AML-193 (cell line): ENCODE measurements at places on chromosomes 13 and 19.
A peak's percentile ranks its signal among the peaks of the same experiment; 100 is the strongest.

GRCh38 chr13:38135592-38135991, 214.1 kb upstream of the UFM1 start:
- DNase-seq: no peak

- no peak for DNase-seq
Observed at GRCh38 chr19:31310432-31311133, 38.7 kb downstream of the TSHZ3 start.

DNA sequence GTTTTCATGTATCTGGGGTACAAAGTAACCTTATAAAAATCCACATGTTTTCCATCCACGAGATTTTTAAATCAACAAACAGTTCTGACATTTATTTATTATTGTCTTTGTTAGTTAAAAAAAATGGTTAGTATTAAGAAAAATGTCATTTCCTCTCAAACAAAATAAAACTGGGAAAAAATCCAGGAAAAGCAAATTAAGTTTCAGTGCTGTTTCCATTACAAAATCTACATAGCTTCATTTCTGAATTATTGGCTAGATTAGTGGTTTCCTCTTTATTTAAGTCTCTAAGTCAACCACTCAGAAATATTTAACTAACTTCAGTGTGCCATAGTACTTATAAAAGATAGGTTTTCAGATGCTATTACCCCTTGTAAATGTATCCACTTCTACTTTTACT, 49.1 kb downstream of the MZT1 start:
- no peak for DNase-seq

DNA sequence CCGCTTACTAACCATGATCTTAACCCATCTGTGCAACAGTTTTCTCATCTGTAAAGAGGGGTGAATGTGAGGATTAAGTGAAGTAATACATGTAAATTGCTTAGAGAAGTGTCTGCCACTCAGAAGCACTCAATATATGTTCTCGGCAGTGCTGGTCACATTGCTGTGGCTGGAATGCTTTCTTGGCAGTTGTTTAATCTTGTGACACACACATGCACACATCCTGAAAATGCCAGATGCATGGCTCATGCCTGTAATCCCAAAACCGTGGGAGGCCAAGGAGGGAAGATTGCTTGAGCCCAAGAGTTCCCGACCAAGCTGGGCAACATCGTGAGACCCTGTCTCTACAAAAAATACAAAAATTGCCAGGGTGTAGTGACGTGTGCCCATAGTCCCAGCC, 4.9 kb upstream of the DMKN start:
- no peak for DNase-seq

- no peak for DNase-seq
Observed at GRCh38 chr13:97570442-97570841, 136.5 kb downstream of the RAP2A start.

DNA sequence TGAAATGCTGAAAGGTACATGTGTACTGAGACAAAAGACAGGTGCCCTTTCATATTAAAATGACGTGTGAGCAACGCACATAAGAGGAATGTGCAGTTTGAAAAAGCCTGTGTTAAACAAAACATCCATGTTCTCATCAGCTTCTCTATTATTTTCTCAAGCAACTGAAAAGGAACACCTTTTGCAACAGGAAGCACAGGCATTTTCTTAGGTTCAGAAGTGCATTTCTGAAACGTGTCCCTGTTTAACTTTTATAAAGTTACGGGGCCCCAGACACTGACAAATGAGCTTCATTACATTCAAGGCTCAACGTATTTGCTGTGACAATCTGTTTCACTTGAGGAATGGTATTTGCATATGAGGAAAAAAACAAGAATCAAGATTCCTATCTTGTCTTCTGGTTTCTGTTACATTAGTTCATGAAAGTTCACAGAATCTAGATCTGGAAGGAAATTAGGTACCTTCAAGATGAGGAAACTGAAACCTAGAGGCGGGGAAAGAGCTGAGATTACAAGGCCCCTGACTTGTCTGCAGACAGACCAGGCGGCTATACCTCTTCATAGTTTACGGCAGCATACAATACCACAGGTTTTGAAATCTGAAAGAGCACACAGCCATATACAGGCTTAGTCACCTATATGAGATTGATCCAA, 431.7 kb downstream of the KLF12 start:
- no peak for DNase-seq

- DNase-seq: no peak
Observed at GRCh38 chr19:55132453-55133129, 15.2 kb upstream of the PPP1R12C start.

GRCh38 chr19:39223703-39224279, 19.7 kb upstream of the SYCN start:
- no peak for DNase-seq

GRCh38 chr19:46878613-46879375, 18.0 kb downstream of the ARHGAP35 start:
- DNase-seq: no peak

- DNase-seq: no peak
Observed at GRCh38 chr19:41708481-41708880, at the start of gene CEACAM5. TSS of gene CEACAM5 (plus strand) at chr19:41708626. CDS start at chr19:41708732, 106 bp downstream.

DNA sequence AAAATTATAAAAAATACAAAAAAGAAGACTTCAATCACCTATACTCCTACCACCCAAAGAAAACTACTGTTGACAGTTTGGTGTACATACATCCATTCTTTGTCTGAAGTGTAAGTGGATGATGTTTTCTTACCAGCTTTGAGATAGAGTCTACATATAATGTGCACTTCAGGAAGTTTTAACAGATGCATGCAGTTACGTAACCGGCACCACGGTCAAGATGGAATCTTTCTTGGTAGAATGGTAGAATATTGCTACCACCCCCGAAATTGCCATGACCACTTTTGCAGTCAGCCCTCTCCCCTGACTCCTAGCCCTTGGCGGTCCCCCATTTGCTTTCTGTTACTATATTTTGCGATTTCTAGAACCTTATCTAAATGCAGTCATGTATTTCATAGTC, 1.4 kb downstream of the CUL4A start:
- DNase-seq: peak; percentile 46

GRCh38 chr19:6521718-6522646, 8.8 kb upstream of the TNFSF9 start:
- no peak for DNase-seq

DNA sequence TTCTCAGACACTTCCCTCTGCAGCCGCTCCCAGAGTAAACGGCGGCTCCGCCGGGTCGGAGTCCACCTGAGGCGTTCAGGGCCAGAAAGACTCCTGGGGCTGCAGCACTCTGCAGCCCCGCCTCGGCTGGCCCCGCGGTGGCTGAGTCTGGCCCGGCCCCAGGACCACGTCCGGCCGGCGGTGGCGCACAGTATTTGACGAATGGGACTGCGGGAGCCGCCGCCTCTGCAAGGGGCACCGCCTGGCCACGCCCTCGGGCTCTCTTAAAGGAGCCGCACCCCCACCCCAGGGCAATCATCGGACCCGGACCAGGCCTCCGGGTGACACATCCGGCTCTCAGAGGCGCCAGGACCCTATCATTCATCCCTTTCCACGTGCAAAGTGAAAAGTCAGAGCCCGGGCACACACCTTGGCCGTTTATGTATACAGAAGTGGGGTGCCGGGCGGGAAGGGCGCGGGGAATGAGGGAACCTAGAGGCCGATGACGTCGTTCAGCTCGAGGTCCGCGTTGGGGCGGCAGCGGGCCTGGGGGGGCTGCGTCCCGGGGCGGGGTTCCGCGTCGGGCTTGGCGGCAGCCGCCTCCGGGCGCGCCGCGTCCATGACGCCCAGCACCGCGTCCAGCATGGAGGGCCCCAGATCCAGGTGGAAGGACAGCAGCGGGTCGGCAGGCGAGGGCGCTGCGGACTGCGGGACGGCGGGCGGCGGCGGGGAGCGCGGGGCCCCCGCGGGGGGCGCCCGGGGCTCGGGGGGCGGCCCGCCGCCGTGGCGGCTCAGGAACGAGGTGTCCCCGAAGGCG, 1.2 kb upstream of the LENG9 start:
- DNase-seq: peak; percentile 77

- no peak for DNase-seq
Observed at GRCh38 chr19:19232261-19232721, 20.5 kb downstream of the NCAN start.

- DNase-seq: no peak
Observed at GRCh38 chr19:31613683-31614219, 264.5 kb upstream of the TSHZ3 start.

DNA sequence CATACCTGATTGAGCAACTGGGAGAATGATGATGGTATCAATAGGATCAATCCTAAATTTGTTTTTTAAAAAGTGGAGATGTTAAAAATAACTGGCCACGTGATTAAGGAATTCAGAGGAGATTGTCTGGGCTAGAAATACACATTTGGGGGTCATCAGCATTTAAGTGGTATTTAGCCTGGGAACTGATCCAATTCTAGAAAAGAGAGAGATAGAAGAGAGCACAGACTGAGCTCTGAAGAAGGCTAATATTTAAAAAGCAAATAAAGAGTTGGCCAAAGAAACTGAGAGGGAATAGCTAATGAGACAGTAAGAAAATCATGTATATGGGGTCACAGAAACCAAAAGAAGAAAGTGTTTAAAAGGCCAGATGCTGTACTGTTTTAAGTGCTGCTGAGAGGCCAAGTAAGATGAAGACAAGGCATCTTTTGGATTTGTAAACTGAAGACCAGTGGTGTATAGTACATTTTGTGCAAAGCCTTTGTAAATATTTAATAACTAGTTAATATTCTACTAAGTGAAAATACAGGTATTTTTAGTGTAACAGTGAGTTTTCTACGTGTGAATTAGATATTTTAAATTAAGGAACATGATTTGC, 40.2 kb downstream of the UBL3 start:
- no peak for DNase-seq

DNA sequence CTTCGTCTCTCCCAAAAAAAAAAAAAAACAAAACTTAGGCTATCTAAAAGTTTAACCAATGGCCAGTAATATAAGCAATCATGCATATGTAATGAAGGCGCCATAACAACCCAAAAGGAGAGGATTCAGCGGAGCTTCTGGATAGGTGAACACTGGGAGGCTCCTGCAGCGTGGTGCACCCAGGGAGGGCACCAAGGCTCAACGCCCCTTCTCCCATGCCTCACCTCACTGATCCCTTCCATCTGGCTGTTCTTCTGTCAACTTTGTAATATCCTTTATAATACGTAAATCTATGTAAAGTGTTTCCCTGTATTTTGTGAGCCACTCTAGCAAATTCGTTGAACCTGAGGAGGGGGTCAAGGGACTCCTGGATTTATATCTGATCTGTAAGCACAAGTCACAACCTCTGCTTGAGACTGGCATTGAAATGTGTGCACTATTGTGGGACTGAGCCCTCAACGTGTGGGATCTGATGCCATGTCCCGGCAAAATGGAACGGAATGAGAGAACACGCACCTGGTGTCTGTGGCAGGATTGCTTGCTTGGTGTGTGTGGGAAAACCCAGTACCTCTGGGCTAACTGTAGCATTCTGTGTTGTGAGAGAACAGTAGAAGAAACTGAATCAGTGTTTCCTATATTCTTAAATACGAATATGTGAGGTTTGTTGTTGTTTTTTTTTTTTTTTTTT, 521 bp upstream of the ZNF665 start:
- no peak for DNase-seq

DNA sequence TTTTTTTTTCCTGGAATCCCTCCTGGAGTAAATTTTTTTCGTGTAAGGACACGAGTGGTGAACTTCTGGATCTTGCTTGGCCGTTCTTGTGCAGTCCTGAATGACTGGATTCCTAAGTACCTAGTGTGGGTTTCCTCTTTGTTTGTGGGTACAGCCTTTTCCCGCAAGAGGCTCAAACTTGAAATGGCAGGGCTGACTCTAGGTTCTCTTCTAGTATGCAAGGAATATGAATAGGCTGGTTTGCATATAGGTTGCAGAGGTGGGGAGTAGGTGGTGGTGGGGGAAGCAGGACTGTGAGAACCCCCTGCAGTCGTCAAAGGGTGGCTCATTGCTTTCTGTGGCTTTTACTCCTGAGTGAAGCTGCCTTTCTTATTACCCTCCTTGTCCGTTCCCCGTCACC, 13.6 kb downstream of the UBAC2 start:
- no peak for DNase-seq

DNA sequence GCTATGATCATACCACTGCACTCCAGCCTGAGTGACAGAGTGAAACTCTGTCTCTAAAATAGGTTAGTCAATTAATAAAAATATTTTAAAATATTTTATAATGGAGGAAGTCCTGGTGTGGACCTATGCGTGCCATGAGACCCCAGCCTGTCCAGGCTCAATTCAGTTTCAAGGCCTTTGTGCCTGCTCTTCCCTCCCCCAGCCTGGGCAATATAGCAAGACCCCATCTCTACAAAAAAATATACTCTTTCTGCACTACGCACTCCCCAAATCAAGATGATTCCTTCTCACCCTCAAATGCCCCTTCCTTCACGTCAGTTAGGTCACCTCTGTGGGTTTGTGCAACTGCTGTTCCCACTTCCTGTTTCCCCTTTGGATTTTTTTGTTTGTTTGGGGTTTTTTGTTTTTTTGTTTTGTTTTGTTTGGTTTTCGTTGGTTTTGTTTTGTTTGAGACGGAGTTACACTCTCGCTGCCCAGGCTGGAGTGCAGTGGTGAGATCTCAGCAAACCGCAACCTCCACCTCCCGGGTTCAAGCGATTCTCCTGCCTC, 1.4 kb upstream of the HSH2D start:
- DNase-seq: no peak

GRCh38 chr13:33728271-33729037, 89.5 kb upstream of the RFC3 start:
- DNase-seq: peak; percentile 84

DNA sequence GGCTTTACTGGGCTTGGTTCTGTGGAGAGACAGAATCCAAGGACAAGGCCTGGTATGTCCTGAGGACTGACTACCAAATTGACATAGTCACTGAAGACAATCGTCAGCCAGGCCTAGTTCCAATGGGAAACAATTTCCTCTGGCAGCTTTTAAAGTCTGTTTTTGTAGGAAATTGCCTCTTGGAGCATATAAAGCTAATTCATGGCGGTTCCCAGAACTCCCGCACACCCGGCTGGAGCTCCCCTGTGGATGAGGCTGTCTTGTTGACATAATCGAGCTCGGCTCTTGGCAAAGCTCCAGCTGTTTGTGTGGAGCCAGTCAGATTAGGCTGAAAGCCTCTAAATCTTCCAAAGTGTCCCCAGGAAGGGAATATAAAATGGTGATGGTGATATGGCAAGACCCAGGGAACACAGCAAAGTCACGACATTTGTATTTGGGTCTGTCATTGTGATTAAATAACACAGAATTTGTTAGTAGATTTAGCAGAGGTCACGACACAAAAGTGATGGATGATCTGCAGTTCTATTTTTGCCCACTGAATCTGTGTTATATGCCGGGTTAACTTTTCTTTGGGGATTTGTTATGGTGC, 395.0 kb downstream of the PCDH9 start:
- DNase-seq: no peak

DNA sequence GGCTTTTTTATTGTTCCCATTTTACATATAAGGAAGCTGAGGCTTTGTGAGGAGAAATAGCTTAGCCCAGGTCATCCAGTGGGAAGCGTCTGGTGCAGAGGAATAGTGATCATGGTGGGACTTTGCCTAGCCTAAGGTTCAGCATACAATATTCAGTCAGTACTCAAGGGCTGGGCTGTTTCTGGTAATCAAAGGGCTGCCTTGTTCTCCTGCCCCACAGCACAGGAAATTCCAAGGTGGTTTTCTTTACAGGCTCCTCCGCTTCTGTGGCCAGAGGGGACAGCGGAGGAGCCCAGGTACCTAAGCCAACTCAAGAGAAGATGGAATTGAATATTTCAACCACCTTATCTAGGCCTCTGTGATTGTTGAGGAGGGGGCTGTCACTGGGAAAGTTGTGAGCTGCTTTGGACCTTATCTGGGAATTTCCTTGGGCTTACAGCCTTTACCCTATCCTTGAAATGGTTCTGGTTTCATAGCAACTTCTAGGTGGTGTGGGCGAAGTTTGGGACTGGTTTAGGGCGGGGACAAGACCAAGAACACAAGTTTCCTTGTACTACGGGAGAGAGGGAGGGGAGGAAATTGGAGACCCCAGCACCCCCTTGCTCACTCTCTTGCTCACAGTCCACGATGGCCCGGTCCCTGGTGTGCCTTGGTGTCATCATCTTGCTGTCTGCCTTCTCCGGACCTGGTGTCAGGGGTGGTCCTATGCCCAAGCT, at the start of gene MIA:
Gene MIA, plus strand, starts transcription at position 606 of the 716 bp plus-strand sequence. Its CDS starts 22 bp downstream, at position 628.
- no peak for DNase-seq
